LoVo (cell line): ENCODE measurements at places on chromosomes 5 and 9.

- no peak for DNase-seq
Measured at GRCh38 chr5:88539026-88539425, 270.4 kb upstream of the TMEM161B start.

DNA sequence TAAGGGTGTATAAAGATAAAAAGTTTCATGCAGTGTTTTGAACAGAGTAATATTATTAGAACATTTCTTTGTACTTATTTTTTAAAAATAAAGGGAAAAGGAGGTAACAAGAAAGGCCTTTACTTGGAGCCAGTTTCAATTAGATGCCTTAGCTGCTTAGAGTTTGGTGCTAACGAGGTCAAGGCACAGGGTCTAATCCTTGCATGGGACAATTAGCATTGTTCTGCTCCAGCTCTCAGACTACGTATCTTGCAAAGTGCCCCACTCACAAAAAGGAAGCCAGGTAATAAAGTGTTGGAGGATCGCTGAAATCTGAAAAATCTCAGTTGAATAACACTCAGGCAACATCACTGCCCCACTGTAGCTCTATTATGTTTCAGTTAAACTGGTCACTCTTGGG, 2011.3 kb downstream of the EFNA5 start:
- no peak for DNase-seq

GRCh38 chr5:176360894-176361436, 599 bp downstream of the KIAA1191 start:
- DNase-seq: no peak

DNA sequence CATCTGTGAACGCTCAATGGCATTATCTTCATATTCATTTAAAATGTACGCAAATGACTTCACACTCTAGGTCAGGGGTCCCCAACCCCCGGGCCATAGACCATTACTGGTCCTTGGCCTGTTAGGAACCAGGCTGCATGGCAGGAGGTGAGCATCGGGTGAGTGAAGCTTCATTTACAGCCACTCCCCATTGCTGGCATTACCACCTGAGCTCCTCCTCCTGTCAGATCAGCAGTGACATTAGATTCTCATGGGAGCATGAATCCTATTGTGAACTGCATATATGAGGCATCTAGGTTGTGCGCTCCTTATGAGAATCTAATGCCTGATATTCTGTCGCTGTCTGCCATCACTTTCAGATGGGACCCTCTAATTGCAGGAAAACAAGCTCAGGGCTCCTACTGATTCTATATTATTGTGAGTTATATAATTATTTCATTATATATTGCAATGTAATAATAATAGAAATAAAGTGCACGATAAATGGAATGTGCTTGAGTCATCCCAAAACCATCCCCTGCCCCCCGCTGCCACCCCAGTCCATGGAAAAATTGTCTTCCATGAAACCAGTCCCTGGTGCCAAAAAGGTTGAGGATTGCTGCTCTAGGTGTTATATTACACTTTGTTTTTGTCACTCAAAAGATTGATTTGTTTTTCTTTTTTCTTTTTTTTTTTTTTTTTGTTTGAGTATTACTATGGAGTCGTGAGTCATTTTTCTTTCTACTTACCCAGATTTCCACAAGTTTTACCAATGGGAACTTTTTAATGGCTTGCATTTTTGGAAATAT, 127.2 kb downstream of the DOCK8 start:
- DNase-seq: no peak

- no peak for DNase-seq
Measured at GRCh38 chr9:5479994-5480694, 29.8 kb downstream of the CD274 start.

DNA sequence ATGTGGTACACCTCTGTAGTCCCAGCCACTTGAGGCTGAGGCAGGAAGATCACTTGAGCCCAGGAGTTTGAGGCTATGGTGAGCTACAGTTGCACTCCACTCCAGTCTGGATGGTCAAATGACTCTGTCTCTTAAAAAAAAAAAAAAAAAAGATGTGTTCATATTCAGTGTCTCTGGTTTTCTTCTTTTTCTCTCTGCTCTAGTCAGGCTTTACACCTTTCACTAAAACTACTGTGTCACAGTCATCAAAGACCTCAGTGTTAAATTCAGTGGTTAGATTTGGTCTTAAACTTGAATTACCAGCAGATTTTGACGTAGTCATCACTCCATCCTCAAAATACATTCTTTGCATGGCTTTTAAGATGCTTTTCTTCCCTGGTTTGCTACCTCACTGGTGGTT, 28.8 kb downstream of the NAA35 start:
- no peak for DNase-seq

- DNase-seq: peak; percentile 6
Measured at GRCh38 chr5:79318935-79319614, 83.1 kb downstream of the JMY start.

DNA sequence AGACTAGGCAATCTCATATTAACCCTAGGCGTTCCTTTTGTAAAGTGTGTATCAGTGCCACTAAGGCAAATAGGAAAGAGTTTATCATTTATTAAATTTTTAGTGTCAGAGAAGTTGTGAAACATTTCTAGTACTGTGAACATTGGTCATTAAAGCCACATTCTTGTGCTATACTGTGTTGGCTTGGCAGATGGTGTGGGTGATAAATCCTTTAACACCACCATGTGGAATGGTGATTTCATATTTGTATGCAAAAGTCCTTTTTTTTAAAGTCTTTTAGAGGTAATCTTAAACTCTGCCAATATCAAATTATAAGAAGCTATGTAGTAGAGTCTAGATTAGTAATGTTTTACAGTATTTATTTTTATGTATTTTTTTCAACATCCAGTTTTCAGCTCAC, 18.1 kb downstream of the SLC12A2 start:
- no peak for DNase-seq

- no peak for DNase-seq
Measured at GRCh38 chr5:104628911-104629310, 1066.3 kb upstream of the NUDT12 start.

DNA sequence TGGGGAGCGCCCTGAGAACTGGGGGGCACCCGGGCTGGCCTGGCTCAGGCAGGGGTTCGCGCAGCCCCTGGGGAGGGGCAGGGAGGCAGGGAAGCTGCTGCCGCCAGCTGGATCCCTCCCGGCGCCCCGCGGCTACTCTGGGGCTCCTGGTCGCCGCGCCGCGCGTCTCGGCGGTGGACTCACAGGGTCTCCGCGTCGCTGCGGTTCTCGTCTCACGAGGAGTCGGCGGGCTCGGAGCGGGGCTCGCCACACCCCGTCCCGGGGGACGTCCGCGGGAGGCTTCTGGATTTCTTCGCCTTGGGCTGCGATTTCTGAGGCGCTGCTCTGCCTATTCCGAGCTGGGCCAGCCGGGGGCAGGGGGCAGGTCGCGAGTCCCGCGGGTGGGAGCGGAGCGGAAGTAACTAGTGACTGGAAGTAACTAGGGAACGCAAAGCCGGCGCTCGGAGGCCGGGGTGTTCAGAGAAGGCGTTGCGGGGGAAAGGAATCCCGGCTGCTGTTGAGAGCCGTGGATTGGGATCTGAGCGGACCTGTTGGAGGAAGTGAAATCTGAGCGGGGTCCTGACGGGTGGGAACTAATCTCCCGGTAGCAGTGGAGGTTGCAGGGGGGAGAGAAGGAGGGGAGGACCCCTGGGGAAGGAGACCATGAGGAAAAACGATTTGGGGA, 511 bp downstream of the CYSTM1 start:
- peak; percentile 74 for DNase-seq

DNA sequence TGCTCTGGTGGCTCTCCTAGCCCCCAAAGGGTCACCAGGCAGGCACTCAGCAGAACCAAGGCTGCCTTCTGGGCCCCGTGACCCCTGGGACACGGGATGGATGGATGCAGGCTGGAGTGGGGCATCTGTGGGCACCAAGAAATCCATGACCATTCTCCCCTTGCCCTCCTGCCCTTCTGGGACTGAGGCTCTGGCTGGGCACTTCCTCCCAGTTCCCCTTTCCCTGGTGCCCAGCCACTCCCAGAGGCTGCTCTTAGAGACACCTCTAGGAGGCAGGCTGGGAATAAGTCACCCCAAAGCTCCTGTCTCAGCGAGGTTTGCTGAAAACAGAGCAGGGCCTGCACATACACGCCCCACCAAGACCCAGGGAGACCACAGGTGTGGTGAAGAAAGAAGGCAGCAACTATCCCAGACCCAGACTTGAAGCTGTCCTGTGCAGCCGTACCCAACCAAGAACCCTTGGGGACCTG, 943 bp downstream of the STING1 start:
- DNase-seq: peak; percentile 16

DNA sequence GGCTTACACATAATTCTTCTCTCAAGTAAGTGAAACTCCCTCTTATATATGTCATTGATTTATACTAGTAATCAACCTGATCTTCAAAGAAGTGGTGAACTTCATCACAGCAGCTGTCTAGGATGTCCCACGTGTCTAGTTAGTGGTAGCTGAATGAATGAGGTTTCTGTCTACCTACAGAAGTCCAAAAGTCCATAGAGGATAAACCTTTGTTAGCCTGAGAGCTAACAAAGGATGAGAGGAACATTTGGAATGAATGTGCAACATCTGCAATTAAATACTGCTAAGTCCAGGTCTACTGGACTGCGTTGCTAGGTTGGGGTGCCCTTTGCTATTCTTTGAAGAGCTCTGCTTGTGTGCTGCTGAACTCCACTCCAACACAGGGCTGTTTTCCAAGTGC, 213.8 kb upstream of the DAP start:
- no peak for DNase-seq

GRCh38 chr5:157046041-157046440, 12.9 kb downstream of the HAVCR1 start:
- peak; percentile 46 for DNase-seq

GRCh38 chr9:93133681-93134014, 403 bp downstream of the NINJ1 start:
- peak; percentile 59 for DNase-seq

DNA sequence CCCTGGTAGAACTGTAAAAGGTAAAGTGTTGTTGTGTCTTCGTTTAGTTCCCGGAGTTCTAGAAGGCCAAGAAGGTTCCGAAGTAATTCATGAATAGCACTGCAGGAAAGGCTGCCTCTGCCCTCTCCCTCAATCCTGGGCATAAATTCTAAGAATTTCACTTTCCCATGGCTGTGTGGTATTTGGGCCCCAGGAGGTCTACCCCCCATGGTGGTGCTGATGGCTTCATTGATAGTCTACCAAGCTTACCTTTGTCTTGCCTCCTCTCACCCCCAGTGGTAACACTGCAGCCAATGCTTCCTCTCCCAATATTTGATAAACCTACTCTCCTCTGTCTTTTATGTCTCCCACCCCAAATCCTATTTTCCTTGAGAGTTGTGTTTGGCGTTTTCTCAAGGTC, 39.5 kb downstream of the ADAMTS16 start:
- no peak for DNase-seq

DNA sequence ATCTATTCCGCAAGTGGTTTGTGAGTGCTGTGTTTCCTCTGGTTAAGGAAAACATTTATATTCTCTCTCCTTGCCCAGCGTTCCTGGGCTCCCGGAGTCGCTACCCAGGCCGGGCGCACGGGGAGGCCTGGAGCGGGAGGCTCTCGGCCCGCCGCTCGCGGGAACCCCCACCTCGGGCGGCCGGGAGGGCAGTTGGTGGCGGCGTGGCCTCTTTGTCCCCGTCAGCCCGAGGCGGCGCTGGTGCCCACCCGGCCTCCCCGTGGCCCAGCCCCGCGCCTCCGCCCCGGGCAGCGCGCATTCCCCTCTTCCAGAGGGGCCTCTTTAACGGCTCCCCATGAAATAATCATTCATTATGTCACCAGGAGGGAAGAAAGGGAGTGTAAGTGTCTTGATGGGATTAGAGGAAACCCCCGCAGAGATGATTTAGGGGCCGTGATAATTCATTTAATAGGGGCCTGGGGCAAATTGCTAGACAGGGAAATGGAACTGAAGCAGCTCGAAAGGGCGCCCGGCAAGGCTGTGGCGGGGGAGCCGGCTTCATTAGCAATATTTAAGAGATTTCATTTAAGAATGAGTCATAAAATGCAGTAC, 181.9 kb upstream of the TBCA start:
- no peak for DNase-seq
